Umbilical cord (tissue), 2 donors: ENCODE measurements at places on chromosomes 11 and 22. TPM values are rescaled to one million over a fixed set of nuclear protein-coding genes. Genes with fewer than 3 reads are reported as not detected.

DNA sequence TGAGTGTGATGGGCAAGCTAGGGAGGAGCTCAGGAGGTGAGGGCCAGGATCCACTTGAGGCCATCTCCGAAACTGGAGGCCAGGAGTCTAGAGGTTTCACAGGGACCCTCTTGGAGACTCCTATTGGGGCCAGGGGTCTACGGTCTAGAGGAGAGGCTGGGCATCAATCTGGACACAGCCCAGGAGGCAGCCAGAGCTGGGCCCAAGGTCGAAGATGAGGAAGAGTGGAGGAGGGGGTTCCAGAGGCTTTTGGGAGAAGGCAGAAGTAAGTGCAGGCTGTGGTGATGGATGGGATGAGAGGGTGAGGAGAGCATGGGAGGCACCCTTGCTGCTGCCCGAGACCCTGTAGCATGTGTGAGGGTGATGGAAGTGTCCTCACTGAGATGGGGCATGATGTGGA is 56.6 kb downstream of the LRRC32 start:
- DNase-seq, result no peak

GRCh38 chr11:118152552-118153471 is at the start of gene SCN4B:
Gene SCN4B, minus strand, starts transcription at chr11:118152823. Its CDS starts 150 bp downstream, at chr11:118152673.
- peak; percentile 83 for DNase-seq

DNA sequence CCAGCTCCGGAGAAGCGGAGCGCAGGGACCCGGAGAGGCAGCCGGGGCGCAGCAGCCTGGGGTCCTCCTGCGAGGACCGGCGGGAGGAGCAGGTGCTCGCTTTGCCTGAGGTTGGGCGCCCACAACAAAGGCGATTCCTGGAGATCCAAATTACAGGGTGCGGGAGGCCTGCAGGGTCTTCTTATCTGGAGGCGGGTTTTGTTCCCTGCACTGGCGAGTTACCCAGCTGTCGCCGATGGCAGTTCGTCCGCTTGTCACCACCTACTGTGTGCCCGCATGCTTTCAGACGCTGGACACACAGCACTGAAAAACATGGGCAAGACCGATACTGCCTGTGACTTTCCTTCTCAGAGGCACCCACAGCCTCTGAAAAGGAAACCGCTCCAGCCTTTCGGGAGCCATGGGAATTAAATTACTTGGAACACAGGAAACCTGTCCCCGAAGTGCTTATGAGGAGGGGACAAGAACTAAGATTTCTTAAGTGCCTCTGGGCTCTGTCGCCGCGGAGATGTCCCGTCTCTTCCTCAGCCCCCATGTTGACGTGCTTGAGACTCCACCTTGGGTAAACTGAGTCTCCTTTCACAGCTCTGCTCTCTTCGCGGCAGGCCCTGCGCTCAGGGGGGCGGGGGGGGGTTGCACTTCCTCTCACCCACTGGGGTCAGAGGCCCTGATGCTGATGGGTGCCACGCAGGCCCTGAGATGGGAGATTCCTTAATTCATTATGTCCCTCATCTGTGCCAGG is 1.3 kb upstream of the ZFTA start:
- peak; percentile 22 for DNase-seq

DNA sequence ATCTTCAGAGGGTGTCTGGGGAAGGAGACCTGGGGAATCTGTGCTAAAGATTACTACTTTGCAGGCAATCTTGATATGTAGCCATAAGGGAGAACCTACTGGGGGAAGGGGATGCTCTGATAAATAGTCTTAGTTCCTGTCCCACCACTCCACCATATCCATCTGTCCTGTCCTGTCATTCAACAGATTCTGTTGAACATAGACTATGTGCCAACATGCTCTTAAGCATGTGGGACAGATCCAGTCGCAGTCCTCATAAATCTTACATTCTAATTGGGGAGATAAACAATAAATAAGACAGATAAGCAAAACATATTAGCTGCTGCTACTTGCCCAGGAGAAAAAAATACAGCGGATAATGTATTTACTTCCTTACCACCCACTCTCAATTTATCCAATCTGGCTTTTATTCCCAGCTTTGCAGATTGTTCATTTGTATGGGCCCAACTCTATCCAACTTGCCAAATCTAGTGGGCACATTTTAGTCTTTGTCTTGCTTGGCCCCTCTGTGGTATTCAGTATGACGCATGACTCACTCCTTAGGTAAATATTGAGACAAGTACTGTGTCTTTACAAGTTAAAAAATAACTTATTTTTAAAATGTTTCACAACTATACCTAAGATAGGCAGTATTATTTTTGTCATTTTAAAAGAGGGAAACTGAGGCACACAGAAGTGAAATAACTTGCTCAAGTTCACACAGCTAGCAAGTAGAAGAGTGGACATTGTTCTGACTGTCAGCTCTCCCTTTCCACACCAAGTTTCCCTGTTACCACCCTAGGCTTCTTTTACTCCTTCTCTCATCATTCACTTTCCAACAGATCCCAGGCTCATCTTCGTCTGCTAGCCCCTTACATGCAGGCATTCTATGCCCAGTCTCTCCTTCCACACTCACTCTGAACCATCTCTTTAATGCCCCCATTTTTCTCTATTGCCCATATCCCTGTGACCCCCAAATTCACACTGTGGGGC is 133.6 kb upstream of the SESN3 start:
- DNase-seq, result no peak

- DNase-seq, result peak; percentile 22
These were observed 28.9 kb upstream of the TMEM86A start for GRCh38 chr11:18669711-18670110.

DNA sequence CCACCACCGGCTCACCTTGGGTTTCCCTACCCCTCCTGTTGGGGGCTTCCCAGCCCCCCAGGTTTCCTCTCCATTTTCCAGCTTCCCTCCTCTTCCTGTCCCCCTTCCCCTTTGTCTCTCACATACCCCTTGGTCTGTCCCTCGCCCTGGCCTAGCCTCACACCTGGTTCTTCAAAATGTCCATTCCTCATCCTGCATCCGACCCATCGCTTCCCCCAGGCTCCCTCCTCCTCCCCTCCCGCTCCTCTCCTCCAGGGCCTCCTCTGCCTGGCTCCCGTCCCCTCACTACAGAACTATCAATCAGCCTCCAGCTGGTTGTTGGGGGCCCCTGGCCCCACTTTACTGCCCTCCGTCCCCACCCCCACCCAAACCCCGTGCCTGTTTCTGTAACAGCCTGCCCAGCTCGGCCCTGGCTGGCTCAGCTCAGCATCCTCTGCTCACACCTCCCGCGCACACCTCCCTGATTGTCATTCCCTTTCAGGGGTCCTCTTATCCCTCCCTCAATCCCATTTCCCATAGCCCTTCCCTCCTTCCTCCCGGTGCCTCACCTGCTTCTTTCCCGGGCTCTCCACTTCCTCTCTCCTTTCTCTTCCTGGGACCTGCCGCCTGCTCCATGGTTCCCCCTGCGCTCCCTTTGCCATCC is 1.2 kb downstream of the CNIH2 start:
- no peak for DNase-seq

Gene TRPC6
- 53.4 TPM for total RNA-seq
